SK-N-MC (cell line): ENCODE measurements at places on chromosomes 5 and 9.

DNA sequence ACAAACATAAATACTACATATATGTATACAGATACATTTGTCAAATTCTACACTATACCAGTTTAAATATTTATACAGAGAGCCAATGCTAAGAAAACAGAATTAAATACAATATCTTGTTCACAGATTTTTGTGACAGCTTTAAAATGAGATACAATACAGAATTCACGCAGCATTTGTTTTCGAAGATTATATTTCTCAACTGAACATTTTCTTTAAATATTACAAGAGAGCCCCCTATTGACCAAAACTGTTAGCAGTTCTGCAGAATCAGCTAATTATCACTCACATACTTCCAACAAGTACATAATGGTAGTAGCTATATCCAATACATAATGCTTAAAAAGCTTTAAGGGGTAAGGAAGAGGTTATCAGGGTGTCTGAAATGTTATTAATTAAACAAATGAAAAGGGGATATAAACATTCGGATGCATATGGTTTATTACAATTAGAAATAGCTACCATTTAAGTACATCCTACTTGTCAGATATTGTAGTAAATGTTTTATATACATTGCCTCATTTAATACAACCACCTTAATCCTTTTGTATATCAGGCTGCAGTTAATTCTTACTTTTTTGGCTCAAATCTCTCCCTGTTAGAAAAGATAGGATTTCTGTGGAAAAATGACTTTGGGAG is 31.7 kb downstream of the ZDHHC21 start:
- peak; percentile 76 for DNase-seq

DNA sequence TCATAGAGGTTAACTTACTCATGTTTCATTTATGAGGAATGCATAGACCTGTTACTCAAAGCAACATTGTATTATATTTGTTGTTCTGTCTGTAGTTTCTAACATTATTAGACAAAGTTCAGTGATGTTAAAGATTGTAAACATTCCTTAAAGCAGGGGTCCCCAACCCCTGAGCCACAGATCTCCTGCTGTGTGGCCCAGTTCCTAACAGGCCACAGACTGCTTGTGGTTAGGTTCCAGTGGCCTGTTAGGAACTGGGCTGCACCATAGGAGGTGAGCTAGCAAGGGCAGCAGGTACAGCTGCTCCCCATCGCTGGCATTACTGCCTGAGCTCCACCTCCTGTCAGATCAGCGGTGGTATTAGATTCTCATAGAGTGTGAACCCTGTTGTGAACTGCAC is 181.1 kb downstream of the KDM4C start:
- DNase-seq: no peak

DNA sequence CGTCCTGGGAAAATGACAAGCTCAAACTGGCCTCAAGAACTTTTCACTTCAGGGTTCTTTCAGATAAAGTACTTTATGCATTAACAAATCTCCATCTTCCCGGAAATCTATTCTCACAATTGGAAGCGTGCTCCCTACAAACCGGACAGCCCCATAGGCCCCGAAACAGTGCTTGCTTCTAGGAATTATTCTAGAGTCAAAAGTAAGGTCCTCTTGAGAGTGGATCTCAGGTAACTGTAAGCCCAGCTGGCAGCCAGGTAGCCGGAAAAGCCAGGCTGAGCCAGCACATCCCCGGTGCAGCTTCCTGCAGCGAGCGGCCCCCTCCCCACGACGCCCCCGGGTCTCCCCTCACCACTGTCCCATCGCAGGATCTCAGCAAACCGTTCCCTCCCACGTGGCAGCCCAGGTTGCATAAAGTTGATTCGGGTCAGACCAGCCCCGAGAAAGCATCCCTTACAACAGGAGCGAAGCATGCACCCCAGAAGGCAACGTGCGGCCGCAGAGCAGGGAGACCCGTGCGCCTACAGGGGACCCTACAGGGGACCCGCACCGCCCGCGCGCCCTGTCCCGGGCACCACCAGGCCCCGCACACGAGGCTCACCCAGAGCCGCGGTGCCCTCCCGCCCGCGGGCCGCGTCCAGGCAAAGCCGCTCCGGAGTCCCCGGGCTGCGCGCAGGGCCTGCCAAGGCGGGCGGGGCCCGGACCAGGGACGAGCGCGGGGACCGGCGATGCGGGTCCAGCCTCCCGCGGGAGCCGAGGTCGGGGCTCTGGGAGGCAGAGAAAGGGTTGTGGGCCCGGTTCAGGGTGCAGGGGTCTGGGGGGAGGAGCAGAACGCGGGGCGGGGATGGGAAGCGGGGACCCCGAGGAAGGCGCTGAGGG is 920 bp downstream of the LPCAT1 start:
- DNase-seq: no peak

GRCh38 chr5:9264301-9264700 is 281.6 kb downstream of the SEMA5A start:
- DNase-seq: no peak

- DNase-seq: no peak
Observed at GRCh38 chr9:127313042-127313560, 48.5 kb downstream of the GARNL3 start.
